HepG2 (cell line): ENCODE measurements at places on chromosomes 13 and 19. TPM values are rescaled to one million over a fixed set of nuclear protein-coding genes. Genes with fewer than 3 reads are reported as not detected.

Gene ADAMTSL5
- 0.24 and 0.60 TPM in 2 replicates for total RNA-seq

GRCh38 chr19:56477429-56478338, 539 bp upstream of the ZNF667 start:
- no peak for DNase-seq

GRCh38 chr13:50801087-50801931, 42.2 kb downstream of the DLEU7 start:
- peak; percentile 57 for DNase-seq

Gene PTPRH
- total RNA-seq: 9.9 and 14.7 TPM in 2 replicates

Gene ATP1A3
- 0.04 TPM in 1 of 2 replicates, not detected in the other for total RNA-seq

DNA sequence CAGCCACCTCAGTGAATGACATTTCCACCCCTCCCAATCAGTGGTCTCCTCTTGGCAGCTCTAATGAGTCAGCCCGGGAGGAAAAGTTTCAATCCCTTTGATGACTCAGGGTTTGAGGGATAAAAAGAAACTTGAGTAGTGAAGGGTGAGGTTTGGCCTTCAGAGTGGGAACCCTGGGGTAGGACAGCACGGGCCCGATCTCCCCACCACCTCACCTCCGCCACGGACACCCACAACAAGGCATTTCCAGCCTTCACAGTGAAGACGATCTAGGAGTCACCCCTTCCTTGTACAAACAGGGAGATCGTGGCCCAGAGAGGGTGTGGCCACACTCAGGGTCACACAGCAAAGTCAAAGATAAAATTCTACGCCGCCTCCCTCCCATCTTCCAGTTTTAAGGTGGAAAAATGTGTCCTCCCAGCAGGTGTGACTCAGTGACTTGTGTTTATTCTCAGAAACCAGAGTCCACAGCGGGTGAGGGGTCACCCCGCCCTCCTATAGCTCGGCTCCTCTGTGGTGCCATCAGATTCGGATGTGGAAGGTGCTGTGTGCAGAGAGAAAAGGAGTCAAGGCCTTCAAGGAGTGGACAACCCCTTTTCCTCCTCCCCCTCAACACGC, 12.3 kb downstream of the CIB3 start:
- DNase-seq: peak; percentile 30

GRCh38 chr13:90562443-90562842, 785.0 kb upstream of the MIR17HG start:
- DNase-seq: no peak

Gene NMRK2
- not detected in 2 replicates for total RNA-seq

GRCh38 chr13:43662976-43663375, 123.8 kb downstream of the ENOX1 start:
- no peak for DNase-seq

Gene PTH2
- not detected in 2 replicates for total RNA-seq

Gene IL4I1
- total RNA-seq: not detected in 2 replicates

- no peak for DNase-seq
Observed at GRCh38 chr13:36817996-36818803, 822 bp upstream of the RFXAP start.

DNA sequence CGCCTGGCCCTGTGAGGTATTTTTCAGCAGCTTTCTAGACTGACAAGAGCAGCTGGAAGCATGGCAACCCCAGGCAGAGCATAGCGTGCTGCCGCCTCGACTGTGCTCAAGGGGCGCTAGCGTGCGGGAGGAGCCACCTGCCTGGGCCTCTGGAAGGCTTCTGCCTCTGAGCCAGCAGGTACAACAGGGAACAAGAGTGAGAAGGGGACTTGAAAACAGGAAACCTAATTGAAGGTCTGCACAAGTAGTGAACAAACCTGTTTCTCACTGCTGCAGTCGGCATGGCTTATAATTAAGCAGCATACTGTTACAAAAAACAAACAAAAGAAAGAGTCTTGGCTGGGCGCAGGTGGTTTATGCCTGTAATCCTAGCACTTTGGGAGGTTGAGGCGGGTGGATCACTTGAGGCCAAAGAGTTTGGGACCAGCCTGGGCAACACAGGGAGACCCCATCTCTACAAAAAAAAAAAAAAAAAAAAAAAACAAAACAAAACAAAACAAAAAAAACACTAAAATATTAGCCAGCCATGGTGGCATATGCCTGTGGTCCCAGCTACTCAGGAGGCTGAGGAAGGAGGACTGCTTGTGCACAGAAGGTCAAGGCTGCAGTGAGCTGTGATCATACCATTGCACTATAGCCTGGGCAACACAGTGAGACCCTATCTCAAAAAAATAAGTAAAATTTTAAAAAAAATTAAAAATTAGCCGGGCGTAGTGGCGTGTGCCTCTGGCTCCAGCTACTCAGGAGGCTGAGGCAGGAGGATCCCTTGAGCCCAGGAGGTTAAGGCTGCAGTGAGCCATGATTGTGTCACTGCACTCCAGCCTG, 12.6 kb upstream of the GARRE1 start:
- peak; percentile 53 for DNase-seq

- no peak for DNase-seq
Observed at GRCh38 chr19:47610902-47611301, 2.0 kb downstream of the BICRA start.

Gene AMER2
- not detected in 2 replicates for total RNA-seq

DNA sequence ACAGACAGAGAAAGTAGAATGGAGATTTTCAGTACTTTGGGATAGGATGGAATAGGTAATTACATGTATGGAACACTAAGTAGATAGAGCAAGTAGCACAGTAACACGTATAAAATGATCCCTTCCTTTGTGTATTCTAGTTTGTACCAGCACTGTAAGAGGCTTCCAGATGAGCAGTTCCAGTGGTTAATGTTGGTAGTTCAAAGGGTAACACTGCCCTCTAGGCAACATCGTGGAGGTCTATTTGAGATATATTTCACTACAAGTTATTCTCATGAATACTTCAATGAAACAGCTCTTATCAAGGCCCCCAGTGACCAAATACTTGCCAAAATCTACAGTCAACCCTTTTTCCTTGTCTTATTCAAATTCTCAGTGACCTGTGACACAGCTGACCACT, 13.5 kb upstream of the ZNF563 start:
- DNase-seq: peak; percentile 58

Gene RPS15
- total RNA-seq: 695 and 780 TPM in 2 replicates

Gene DNAAF3
- 0.40 and 0.41 TPM in 2 replicates for total RNA-seq

DNA sequence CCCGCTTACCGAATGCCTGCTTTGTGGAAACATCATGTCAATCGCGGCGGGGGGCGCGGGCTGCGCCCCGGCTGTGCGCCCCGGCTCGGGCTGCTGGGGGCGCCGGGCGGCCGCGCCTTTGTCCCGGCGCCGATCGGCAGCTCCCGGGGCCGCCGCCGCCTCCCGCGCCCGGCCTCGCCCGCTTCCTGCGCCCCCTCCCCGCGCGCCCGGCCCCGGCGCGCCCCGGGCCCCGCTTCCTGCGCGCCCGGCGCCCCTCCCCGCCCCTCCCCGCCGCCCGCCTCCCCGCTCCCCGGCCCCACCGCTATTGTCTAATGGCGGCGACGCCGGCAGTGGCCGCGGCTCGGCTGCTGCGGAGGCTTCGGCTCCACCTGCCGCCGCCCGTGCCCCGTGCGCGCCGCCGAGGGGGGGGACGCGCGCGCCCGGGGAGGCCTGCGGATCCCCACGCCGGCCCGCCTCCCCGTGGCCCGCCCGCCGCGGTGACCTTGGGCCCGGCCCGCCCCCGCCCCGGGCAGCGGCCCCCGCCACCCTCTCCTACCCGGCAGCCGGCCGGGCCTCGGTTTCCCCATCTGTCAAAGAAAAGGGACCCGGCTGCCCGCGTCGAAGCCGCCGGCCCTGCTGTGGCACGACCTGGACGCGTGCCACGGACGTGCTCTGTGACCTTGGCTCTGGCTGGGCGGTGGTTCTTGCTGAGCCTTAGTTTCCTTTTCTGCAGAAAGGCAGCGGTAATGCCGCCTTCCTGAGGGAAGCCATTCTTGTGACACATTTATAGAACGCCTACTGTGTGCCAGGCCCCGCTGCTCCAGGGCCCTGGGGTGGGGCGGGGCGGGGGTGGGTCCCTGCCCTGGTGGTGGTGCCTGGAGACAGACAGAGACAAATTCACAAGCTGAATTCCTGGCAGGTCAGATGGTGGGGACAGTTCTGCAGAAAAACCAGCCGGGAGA, at the start of gene TLE5:
Gene TLE5 (minus strand): TSS at position 331 of the 941 bp plus-strand sequence. CDS start 295 bp downstream, at position 36.
- DNase-seq: peak; percentile 43

DNA sequence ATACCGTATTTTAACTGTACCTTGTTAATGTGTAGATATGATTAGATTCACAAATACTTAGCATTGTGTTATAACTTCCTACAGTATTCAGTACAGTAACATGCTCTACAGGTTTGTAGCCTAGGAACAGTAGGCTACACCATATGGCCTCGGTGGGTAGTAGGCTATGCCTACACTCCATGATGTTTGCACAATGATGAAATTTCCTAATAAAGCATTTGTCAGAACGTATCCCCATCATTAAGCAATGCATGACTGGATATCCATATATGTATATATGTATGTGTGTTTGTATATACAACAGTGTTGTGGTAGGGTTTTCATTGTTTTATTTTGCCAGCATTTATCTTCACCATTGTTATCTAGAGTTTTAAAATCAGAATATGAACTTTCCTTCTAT, 119.4 kb downstream of the SLC7A1 start:
- DNase-seq: no peak

- no peak for DNase-seq
Observed at GRCh38 chr19:14992780-14993179, 13.1 kb upstream of the SLC1A6 start.

- DNase-seq: no peak
Observed at GRCh38 chr13:76708138-76708688, 178.0 kb downstream of the KCTD12 start.

Gene KLF1
- not detected in 2 replicates for total RNA-seq

Gene NTF4
- not detected in 2 replicates for total RNA-seq

Gene VSTM2B
- total RNA-seq: not detected in 2 replicates

Gene PSG2
- not detected in 2 replicates for total RNA-seq

DNA sequence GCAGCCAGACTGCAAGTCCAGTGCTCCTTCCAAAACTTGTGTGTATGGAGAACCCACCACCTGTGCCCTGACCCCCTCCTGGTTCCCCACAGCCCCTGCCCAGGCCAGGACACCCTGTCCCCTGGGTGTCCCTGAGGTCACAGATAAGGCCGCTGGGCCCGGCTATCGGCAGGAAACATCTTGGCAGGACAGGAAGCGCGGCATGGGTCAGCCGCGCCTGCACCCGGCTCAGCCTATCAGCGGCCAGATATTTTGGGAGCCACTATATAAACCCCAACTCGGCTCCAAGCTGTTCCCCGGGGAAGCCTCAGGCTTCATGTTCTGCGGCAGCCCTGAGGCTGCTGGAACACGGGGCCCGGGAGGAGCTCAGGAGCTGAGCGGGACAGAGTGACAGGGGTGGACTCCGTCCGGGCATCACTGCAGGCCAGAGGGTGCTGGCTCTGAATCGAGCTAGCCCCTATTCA, 60.8 kb downstream of the AP1M1 start:
- DNase-seq: no peak

Gene CD22
- total RNA-seq: 0.49 and 0.71 TPM in 2 replicates

- no peak for DNase-seq
Observed at GRCh38 chr13:98978280-98978679, 416 bp upstream of the DOCK9 start.

DNA sequence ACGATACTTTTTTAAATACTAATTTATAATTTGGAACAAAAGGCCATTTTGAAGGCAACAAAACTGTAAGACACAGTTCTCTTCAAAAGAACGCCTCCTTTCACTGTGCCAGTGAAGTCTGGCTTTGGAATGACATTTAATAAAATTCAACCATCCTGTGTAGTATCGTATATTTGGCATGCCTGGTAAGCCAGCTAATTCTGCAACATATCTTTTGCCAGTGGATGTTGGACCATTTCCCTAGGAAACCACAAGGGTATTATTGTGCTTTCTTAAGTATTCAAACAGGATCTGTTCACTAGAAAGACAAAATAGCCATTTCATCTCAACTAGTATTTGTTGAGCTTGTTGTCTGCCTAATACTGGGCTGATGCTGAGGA, 111.6 kb downstream of the RGCC start:
- DNase-seq: no peak

- no peak for DNase-seq
Observed at GRCh38 chr19:49890349-49891311, 6.1 kb downstream of the IL4I1 start.

Gene NEK5
- total RNA-seq: 0.21 and 0.22 TPM in 2 replicates

Gene B3GNT3
- 0.48 and 0.86 TPM in 2 replicates for total RNA-seq

DNA sequence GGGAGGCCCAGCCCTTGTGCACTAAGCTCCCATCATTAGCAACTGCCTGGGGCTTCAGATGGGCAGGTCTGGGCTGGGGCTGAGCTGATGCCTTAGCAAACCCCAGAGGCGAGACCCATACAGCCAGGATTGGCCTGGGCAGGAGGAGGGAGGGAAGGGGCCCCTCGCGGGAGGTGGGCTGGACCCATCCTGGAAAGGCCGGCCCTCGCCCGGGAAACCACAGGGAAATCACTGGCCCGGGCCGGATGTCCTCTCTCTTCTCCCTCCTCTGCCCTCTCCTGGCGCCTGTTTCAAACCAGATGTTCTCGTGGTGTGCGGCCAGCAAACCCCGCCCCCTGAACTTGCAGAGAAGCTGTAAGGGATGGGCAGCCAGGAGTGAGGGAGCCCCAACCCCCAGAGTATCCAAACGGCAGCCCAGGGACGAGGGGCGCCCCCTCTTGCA, 43.1 kb downstream of the TMEM255B start:
- peak; percentile 13 for DNase-seq

DNA sequence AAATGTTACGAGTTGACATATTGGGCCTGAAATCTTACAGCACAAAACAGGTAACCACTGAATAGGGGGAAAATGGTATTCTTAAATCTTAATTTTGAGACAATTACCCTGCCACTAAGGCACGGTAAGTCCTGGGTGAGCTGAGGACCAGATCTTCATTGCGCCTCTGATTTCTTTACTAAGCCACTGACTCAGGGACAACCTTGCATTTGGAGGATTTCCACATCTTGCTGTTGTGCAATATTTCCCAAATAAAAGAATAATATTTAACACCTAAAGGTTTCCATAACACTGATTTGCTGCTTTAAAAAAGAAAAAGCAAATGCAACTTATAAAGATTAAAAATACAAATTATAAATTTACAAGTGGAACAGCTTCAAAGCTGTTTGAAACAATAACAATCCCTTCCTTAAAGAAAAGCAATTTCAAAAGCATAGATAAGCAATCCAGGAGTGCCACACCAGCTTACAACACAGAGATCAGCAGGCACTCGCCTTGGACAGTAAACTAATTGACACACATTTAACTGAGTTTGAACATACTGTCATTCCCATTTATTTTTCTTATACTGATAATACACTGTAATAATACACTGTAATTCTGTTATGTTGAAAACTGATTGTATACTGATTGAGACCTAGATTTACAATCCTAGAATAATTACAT, 79.6 kb upstream of the DOCK9 start:
- no peak for DNase-seq

Gene TNPO2
- 31.7 and 33.6 TPM in 2 replicates for total RNA-seq

- no peak for DNase-seq
Observed at GRCh38 chr13:92461831-92462230, 764.8 kb upstream of the GPC6 start.

Gene CYP4F2
- total RNA-seq: 0.42 and 3.7 TPM in 2 replicates

Gene ZNF560
- total RNA-seq: not detected in 2 replicates

GRCh38 chr13:63044589-63045313, 1629.1 kb upstream of the PCDH20 start:
- no peak for DNase-seq

DNA sequence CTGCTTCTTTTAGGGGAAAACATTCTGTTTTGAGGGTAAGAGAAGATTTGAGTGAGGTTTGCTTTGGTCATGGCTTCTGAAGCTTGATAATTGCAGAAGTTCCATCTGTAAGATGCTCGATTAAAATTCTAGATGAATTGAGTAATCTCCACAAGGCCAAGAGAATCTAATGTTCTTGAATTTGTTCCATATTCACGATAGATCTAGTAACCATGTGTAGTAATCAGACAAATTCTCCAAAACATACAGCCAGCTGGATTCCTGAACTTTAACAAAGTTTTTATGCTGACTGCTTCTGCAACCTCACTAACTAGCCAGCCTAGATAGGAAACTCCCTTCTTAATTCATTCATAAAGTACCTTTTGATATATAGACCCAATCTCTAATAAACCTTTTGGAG, 92.7 kb downstream of the COL4A2 start:
- no peak for DNase-seq

Gene PABPC3
- total RNA-seq: 0.04 and 0.06 TPM in 2 replicates
